WTC11 (cell line): ENCODE measurements at places on chromosomes 6 and 20.

- H3K4me3 ChIP-seq: no peak overlapping the region
- no peaks in the 10 kb centered on the region; the same call in 1 of the 2 replicates for H3K27me3 ChIP-seq
- H3K36me3 ChIP-seq: no peaks in the 10 kb centered on the region
- H3K27ac ChIP-seq: peak overlapping the region; percentile 71; the same call in 1 of the 2 replicates
Observed at GRCh38 chr20:39109933-39110818, 148.0 kb downstream of the DHX35 start.

GRCh38 chr6:168018664-168019063 is 21.2 kb downstream of the KIF25 start:
- peaks cover 14% of the 10 kb centered on the region for H3K4me1 ChIP-seq
- H3K4me3 ChIP-seq: no peak overlapping the region
- DNase-seq: no peak
- H3K36me3 ChIP-seq: 0 out of 2 replicates have a peak, but pooled peaks cover 4% of the 10 kb centered on the region
- no peak overlapping the region for H3K27ac ChIP-seq
- H3K27me3 ChIP-seq: peaks cover 5% of the 10 kb centered on the region; the same call in 1 of the 2 replicates

- H3K4me3 ChIP-seq: no peak overlapping the region
- peak; percentile 49 for DNase-seq
- no peaks in the 10 kb centered on the region for H3K36me3 ChIP-seq
- H3K27me3 ChIP-seq: no peaks in the 10 kb centered on the region
- no peak overlapping the region for H3K27ac ChIP-seq
- H3K4me1 ChIP-seq: no peaks in the 10 kb centered on the region
Observed at GRCh38 chr6:83215131-83216047, 22.2 kb downstream of the RWDD2A start.

DNA sequence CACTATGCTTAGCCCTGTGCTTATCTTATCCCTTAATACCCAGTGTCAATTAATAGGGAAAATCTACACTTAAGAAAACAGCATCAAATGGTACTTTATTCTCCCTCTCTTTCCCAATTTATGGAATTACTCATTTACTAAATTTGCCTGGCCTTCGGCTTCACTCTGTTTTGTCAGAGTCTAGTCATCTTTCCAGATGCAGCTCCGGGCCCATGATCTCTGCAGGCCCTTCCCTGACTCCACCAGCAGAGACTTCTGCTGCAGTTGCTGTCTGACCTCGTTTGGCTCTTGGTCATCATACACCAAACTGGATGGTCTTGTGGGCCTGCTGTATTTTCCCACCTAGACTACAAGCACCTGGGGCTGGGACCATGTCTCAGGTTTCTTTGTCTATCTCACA is 27.4 kb downstream of the MRS2 start:
- H3K27me3 ChIP-seq: no peaks in the 10 kb centered on the region
- H3K36me3 ChIP-seq: peaks cover 13% of the 10 kb centered on the region
- no peak overlapping the region for H3K27ac ChIP-seq
- H3K4me3 ChIP-seq: no peak overlapping the region
- H3K4me1 ChIP-seq: no peaks in the 10 kb centered on the region
- no peak for DNase-seq

GRCh38 chr6:119148098-119148824 is 69.8 kb upstream of the FAM184A start:
- H3K4me1 ChIP-seq: peaks cover 4% of the 10 kb centered on the region
- H3K27me3 ChIP-seq: no peaks in the 10 kb centered on the region
- H3K36me3 ChIP-seq: no peaks in the 10 kb centered on the region
- H3K27ac ChIP-seq: no peak overlapping the region
- H3K4me3 ChIP-seq: no peak overlapping the region
